Activated CD4-positive, alpha-beta T cell treated with anti-CD3 and anti-CD28 coated beads for 48 hours (primary cell): ENCODE measurements at places on chromosomes 6 and 20.

GRCh38 chr20:25316506-25317190 lies 68.8 kb downstream of the PYGB start:
- DNase-seq = no peak

DNA sequence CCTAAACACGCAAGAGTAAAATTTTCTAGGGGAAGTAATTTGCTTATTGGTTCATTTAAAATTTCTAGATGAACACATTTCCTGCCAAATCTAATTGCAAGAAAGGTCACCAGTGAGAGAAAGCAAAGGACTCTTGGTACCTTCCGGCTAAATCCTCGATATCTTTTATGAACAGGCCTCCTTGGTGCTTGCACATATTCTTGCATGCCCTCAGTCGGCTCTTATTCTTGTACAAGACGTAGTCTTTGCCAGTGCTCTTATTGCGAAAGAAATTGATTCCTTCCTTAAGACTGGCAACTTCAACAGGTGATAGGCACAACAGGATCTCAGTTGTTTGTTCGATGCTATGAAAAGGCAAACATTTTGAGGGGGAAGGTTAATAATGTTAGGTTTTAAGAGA lies 141.7 kb upstream of the CARMIL1 start:
- DNase-seq = no peak

- no peak for DNase-seq
Observed at GRCh38 chr6:98871057-98871456, 36.7 kb downstream of the POU3F2 start.

GRCh38 chr20:18743665-18744440 lies 69.7 kb upstream of the SCP2D1 start:
- no peak for DNase-seq

DNA sequence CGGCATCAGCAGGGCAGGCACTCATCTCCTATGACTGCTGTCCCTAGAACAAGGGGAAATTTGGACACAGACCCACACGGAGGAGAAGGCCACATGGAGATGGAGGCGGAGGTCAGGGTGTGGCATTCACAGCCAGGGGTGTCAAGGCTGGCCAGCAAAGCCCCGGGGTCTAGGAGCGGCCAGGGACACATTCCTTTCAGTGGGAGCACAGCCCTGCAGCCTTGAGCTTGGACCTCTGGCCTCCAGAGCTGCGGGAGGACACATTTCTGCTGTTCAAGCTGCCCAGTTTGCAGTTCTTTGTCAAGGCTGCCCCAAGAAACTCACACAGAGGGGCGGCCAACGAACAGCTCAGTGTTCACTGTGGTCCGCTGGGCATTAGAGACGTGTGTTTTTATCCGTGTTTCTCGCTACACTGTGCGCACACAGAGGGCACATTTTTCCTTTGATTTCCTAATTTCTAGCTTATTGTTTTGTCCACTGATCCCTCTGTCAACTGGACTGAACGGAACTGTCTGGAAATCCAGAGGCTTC lies 93.4 kb upstream of the MPC1 start:
- no peak for DNase-seq

GRCh38 chr6:111750753-111751673 lies 122.2 kb downstream of the FYN start:
- DNase-seq = peak; percentile 59

- no peak for DNase-seq
Observed at GRCh38 chr6:132893772-132894490, 79.6 kb downstream of the RPS12 start.

GRCh38 chr6:115819506-115819905 lies 241.2 kb downstream of the FRK start:
- DNase-seq = no peak

- no peak for DNase-seq
Observed at GRCh38 chr6:90144928-90145555, 151.6 kb downstream of the BACH2 start.
